ENCODE measurements at places on chromosomes 4 and X.

- no peak for DNase-seq
Measured at GRCh38 chr4:182346250-182346649, 103.0 kb downstream of the TENM3 start.

DNA sequence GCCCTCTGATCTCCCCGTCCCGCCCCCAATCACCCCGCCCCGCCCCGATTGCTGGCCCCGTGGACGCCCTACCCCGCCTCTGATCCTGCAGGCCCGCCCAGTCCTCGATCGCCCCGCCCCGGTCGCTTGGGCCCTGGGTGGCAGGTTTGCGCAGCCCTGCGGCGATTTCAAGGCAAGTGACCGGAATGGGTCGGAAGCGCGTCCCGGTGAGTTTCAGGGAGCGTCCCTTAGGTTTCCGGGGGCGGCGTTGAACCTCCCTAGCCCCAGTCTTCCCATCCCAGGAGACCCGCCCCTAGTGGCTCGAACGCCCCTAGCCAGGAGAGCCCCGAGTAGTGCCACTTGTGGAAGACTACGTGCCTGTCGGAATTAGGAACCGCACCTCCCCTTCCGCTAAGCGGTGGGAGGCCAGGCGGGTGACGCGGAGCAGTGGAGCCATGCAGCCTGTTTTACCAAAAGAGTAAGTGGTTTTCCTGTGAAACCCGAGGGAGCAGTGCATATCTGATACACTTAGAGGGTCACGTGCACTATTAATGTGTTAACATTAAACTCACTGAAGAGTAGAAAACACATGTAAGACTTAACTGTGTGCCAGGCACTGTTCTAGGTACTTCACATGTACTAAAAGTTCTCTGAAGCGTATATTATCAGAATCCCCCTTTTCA is 354 bp upstream of the TEC start:
- DNase-seq, result peak; percentile 65

- DNase-seq, result no peak
Measured at GRCh38 chr4:48565362-48566033, 75.4 kb downstream of the ZAR1 start.

- no peak for DNase-seq
Measured at GRCh38 chr4:159298502-159298901, 195.6 kb downstream of the RAPGEF2 start.

- DNase-seq, result no peak
Measured at GRCh38 chr4:142566777-142567176, 279.3 kb downstream of the INPP4B start.

GRCh38 chr4:95204873-95205272 is 343.9 kb downstream of the UNC5C start:
- no peak for DNase-seq

DNA sequence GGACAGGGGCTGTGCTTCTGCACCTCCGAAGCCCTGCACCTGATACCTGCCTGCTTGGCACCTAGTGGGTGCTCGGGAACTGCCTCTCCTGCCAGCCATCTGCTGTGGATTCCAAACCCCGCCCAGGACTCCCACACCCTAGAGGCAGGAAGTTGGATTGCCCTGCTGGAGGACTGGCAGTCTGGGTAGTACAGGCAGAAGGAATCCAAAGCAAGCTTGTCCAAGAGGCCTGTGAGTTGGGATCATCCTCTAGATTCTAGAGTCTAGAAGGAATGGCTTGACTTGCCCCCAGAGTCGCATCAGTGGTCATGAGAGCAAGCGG is 64.6 kb upstream of the MTM1 start:
- DNase-seq, result no peak

GRCh38 chr4:189311251-189311650 is 629.4 kb upstream of the FRG1 start:
- no peak for DNase-seq

DNA sequence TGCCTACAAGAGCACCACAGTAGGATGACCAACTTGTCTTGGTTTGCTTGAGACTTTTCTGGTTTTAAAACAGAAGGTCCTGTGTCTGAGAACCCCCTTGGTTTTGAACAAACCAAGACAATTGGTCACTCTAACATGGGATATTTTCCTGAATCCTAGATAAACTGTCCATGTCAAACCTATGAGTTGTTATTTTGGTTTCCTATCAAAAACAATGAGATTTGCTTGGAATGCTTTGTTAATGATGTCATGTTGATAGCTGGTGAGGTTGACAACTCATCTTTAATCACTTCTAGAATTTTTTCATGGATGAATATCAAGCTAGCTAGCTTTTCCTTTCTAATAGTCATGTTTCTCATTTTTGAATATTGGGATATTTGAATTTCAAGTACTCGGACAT is 518.3 kb upstream of the ARX start:
- DNase-seq, result no peak

All from NCI-H1048 (cell line).